ENCODE measurements at places on chromosomes 5 and 9.

- no peak for DNase-seq
These were observed 8.2 kb upstream of the IRF1 start for GRCh38 chr5:132498686-132499271.

DNA sequence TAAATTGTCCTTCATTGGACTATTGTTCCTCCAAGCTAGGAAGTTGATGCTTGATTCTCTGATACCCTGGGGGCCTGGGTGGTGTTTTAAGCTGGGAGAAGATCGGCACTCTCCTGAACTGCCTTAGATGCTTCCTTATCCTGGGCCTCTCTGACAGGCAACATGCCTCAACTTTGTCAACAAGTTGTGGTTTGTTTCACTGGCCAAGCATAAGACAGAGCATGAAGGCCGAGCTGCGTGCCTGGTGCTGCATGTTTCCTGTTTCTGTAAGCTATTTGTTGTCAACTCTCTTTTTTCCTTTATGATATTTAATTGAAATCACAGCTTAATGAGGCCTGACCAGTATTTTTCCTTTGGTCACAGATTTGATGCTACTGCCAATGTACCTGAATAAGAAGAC lies 187.6 kb upstream of the TNC start:
- no peak for DNase-seq

DNA sequence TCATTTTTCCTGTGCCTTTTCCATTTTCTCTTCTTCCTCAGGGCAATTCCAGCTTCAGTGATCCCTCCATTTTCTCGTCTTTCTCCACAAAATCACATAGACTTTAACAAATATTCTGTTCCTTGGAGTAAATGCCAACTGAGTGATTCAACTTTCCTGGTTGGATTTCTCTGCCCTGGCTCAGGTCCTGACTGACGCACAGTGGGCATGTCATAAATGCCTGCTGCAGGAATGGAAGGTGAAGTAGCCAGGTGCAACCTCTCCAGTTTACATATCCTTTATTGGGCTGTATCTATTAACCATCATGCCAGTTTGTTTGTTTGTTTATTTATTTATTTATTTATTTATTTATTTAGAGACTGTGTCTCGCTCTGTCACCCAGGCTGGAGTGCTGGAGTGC lies 95.1 kb downstream of the MEF2C start:
- DNase-seq: no peak

- no peak for DNase-seq
These were observed 66.0 kb downstream of the MYO10 start for GRCh38 chr5:16869821-16870796.

GRCh38 chr5:154421868-154422267 lies 23.9 kb upstream of the SAP30L start:
- peak; percentile 44 for DNase-seq

DNA sequence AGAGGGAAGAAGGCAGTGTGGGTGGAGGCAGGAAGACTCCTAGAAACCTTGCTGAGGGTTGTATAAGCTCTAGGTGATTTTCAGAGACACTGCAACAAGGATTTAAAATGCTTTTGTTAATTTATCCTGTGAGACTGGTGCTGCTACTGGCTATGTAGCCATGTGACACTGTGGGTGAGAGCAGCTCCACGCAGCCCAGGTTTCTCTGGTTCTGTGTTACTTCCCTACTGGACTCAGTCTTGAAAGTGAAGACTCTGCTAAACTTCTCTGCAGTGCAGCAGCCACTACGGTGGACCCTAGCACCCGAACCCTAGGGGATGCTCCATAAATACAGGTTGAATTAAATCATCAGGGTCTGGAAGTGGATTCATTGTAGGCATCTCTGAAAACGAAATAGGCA lies 25.8 kb upstream of the EFNA5 start:
- no peak for DNase-seq

GRCh38 chr5:72937517-72938061 lies 18.3 kb upstream of the FCHO2 start:
- no peak for DNase-seq

DNA sequence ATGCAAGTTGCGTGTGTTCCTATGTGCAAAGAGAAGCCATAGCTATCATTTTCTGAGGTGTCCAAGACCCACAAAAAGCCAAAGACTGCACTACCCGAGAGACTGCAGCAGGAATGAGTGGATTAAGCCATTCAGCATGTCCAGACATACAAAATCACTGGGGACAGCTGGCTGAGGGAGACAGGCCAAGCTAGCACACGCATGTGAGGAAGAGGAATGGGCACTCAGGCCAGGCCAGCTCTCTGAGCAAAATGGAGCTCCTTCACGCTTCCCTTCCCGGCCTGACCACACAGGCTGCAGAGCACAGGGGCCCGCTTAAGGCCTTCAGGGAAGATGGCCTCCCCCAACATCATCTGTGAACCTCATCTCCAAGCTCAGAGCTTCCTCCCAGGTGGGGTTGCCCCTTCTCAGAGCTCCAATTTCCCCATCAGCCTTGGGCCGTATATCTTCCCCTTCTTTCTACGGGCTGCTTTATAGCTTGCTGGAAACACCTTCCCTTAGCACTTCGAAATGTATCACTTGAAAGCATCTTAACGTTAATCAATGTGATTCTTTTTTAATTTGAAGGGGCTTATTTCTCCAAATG lies 8.4 kb downstream of the DCANP1 start:
- no peak for DNase-seq

DNA sequence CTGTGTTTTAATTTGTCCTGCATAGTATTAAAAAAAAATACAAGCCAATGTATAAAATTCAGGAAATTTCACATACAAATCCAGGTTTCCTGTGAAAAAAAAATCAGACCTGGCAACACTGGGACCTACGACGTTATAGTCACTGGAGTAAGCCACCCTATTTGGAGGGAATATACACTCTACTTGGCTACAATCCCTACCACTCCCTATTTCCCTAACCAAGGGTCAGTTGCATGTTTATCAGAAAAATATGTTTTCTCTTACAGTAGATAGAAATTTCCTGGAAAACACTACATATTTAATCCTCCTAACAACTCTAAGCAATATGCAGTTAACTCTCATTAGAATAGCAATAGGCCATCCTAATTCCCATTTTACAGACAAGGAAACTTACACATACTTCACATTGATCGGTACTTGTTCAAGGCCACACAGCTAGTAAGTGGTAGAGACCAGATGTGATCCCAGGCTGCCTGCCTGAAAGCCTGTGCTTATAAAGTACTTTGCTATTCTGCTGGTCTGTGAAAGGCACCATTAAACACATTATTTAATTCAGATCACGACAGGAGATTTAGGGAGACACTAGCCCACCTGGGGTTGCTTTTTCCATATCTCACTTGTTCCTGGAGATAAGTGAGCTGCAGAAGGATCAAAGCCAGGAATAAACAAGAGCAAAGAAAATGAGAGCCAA lies 70.8 kb downstream of the MFAP3 start:
- DNase-seq: no peak

GRCh38 chr5:125004009-125004408 lies 257.6 kb upstream of the ZNF608 start:
- no peak for DNase-seq

- no peak for DNase-seq
These were observed 486.4 kb upstream of the ZNF608 start for GRCh38 chr5:125232779-125233230.

DNA sequence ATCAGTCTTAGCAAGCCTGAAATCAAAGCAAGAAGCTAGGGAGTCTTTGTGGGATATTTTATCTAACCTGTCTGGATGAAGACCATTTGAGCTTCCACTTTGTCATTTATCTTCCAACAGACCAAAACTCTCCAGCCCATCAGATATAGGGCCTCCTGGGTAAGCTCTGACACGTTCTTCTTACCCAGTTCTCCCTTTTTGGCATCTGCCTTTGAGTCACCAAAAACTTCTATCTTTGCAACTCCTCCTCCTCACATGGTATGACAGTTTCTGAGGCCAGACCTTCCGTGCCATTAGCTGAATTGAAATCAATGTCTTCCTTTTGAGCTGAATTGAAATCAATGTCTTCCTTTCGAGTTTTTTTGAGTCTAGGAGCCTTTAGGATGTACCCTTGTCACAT lies 156.6 kb upstream of the SPRY4 start:
- no peak for DNase-seq

GRCh38 chr5:77101298-77101697 lies 14.2 kb upstream of the ZBED3 start:
- no peak for DNase-seq

- DNase-seq: no peak
These were observed 94.4 kb downstream of the TMEM215 start for GRCh38 chr9:32877639-32878217.

- DNase-seq: no peak
These were observed 240.7 kb downstream of the CSNK1G3 start for GRCh38 chr5:123752552-123753179.

- no peak for DNase-seq
These were observed 454.3 kb downstream of the TLE1 start for GRCh38 chr9:81234924-81235610.

- DNase-seq: no peak
These were observed 71.9 kb downstream of the TSPAN17 start for GRCh38 chr5:176719113-176719739.

DNA sequence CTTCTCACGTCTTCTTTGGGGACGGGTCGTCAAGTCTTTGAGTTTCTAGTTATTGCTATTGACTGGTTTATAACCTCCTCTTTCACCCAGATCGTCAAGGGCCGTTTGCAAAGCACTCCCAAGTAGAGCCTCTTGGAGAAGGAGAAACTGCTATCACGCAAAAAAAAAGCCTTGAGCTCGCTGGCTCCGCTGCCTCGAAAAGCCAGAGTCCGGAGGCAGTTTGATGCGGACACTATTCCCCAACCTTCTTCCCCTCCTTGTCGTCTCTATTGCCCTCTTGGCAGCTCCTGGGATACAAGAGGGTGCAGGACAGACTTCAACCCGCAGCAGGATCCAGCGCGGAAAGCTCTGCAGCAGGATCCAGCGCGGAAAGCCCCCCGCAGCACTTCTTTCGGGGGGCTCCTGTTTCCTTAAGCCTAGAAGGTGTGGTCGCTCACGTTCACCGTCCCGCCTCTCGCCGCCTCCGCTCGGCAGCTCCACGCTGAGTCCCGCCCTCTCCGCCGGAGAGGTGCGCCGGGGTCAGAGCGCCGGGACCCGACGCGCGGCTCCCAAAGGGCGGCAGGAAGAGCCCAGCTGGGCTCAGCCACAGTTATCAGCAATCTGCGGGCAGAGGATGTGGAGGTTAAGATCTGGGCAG lies at the start of gene PCDHAC1:
Gene PCDHAC1 (plus strand): TSS at position 494 of the 637 bp plus-strand sequence. CDS start 594 bp downstream, outside the sequence.
- DNase-seq: no peak

DNA sequence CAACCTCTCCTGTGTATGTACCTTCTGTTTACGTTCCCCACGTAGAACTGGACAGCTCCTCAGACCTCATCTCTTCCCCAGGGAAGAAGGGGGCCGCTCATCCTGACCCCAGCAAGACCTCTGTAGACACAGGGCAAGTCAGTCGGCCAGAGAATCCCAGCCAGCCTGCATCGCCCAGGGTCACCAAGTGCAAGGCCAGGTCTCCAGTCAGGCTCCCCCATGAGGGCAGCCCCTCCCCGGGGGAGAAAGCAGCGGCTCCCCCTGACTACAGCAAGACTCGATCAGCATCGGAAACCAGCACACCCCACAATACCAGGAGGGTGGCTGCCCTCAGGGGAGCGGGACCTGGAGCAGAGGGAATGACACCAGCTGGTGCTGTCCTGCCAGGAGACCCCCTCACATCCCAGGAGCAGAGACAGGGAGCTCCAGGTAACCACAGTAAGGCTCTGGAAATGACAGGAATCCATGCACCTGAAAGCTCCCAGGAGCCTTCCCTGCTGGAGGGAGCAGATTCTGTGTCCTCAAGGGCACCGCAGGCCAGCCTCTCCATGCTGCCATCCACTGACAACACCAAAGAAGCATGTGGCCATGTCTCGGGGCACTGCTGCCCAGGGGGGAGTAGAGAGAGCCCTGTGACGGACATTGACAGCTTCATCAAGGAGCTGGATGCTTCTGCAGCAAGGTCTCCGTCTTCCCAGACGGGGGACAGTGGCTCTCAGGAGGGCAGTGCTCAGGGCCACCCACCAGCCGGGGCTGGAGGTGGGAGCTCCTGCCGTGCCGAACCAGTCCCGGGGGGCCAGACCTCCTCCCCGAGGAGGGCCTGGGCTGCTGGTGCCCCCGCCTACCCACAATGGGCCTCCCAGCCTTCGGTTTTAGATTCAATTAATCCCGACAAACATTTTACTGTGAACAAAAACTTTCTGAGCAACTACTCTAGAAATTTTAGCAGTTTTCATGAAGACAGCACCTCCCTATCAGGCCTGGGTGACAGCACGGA lies 86.7 kb downstream of the GOLPH3 start:
- DNase-seq: no peak

DNA sequence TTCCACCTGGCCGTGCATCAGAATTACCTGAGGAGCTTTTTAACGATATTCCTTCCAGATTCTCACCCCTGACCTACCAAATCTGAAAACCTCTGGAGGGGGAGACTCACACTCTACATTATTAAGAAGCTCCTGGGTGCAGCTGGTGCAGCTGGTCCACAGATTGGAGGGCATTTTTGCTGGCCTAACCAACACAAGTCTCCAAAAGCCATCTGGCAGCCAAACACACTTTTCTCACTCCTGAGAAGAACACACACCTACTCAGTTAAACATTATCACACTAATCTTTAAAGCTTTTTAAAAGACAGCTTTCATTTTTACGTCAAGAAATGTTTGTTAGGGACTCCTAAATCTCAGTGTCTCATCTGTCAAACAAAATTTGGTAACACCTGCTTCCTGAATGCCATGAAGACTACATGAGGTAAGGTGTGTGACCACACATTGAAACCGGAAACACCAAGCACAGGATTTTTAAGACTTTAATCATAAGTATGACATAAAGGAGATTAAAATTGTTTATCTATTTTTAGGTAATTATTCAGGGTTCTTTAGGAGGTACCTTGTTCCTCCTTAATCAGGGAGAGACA lies 14.2 kb upstream of the PTPN3 start:
- no peak for DNase-seq

DNA sequence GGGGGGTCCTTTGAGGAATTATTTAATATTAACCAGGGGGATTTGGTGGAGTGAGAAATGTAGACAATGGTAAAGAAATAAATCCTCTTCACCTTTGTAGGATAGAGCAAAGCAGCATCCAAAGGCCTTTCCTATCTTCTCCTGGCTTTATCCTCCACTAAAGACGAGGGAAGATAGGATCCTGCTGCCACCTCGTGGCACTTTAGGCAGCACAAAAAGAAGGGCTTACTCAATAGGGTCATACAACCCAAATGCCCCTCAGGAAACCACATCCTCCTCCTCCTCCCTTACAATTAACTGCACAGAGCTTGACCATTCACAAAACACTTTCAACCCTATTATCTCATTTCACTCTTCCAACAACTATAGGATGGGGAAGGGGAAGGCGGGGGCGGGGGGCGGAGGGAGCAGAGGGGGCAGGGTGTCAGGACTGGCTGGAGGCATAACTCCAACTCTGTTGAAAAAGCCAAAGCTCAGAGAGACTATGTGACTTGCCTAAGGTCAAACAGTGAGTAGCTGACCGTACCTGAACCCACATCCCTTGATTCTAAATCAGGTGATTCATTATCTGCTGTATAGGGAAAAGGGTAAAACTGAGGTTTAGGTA lies 45.4 kb upstream of the MYOT start:
- peak; percentile 19 for DNase-seq

- peak; percentile 34 for DNase-seq
These were observed 853 bp downstream of the DCP2 start for GRCh38 chr5:112977440-112977861.

- DNase-seq: peak; percentile 75
These were observed 992 bp upstream of the RPP25L start for GRCh38 chr9:34612788-34613390.

GRCh38 chr5:134103397-134103796 lies 11.1 kb upstream of the TCF7 start:
- DNase-seq: no peak
